CD4-positive, alpha-beta T cell (primary cell): ENCODE measurements at places on chromosomes 5 and 9. TPM values are rescaled to one million over a fixed set of nuclear protein-coding genes. Genes with fewer than 3 reads are reported as not detected.

The ADAM19 gene
- 29.1 TPM for total RNA-seq

The LRRC19 gene
- total RNA-seq = not detected

The SPATA31E1 gene
- total RNA-seq = not detected

The CD72 gene
- 2.3 TPM for total RNA-seq

The IL31RA gene
- not detected for total RNA-seq

The SLC34A1 gene
- not detected for total RNA-seq

The AHRR gene
- 0.63 TPM for total RNA-seq

The CAMK4 gene
- 202 TPM for total RNA-seq

The HSPA4 gene
- total RNA-seq = 42.2 TPM

The IFNA2 gene
- total RNA-seq = not detected

The FOXD4L4 gene
- total RNA-seq = not detected

The ERP44 gene
- total RNA-seq = 6.8 TPM

The IRGM gene
- 2.2 TPM for total RNA-seq

The POU4F3 gene
- total RNA-seq = 0.22 TPM

The ACTBL2 gene
- not detected for total RNA-seq

The PLAC8L1 gene
- total RNA-seq = 0.56 TPM

The OR1N1 gene
- not detected for total RNA-seq

The KIAA0825 gene
- total RNA-seq = 1.6 TPM

The TLX3 gene
- not detected for total RNA-seq

The SLC6A3 gene
- not detected for total RNA-seq

The COL23A1 gene
- total RNA-seq = not detected

The SLC34A3 gene
- total RNA-seq = not detected

The EDIL3 gene
- total RNA-seq = not detected

The ACTL7A gene
- total RNA-seq = not detected

The SLC6A7 gene
- not detected for total RNA-seq

The PDGFRB gene
- not detected for total RNA-seq

The ADAMTSL1 gene
- total RNA-seq = not detected

The IL13 gene
- 0.17 TPM for total RNA-seq

The SPATA31A3 gene
- not detected for total RNA-seq

The CTXN3 gene
- not detected for total RNA-seq

The SLC6A19 gene
- not detected for total RNA-seq

The GLRA1 gene
- total RNA-seq = not detected

The SUSD3 gene
- 35.6 TPM for total RNA-seq

The PCDHGB4 gene
- not detected for total RNA-seq

The GPX8 gene
- total RNA-seq = not detected

The DMRT2 gene
- not detected for total RNA-seq

The C1QTNF3 gene
- total RNA-seq = 2.9 TPM

The FIBCD1 gene
- not detected for total RNA-seq

The OGN gene
- total RNA-seq = 0.11 TPM

The C7 gene
- not detected for total RNA-seq

The SSNA1 gene
- total RNA-seq = 30.5 TPM

The SOX30 gene
- total RNA-seq = not detected

The TEK gene
- not detected for total RNA-seq

The CDH9 gene
- not detected for total RNA-seq

The CCDC180 gene
- total RNA-seq = 6.6 TPM

The SLCO4C1 gene
- 0.06 TPM for total RNA-seq

The SAXO1 gene
- 0.19 TPM for total RNA-seq

The KIF4B gene
- not detected for total RNA-seq

The DDX4 gene
- not detected for total RNA-seq
